Activated CD8-positive, alpha-beta memory T cell treated with anti-CD3 and anti-CD28 coated beads for 48 hours (primary cell): ENCODE measurements at places on chromosomes 12 and 14.

GRCh38 chr14:101183376-101184103, 280.0 kb upstream of the RTL1 start:
- DNase-seq: no peak

- DNase-seq: no peak
Measured at GRCh38 chr14:93299866-93300265, 33.0 kb downstream of the BTBD7 start.

DNA sequence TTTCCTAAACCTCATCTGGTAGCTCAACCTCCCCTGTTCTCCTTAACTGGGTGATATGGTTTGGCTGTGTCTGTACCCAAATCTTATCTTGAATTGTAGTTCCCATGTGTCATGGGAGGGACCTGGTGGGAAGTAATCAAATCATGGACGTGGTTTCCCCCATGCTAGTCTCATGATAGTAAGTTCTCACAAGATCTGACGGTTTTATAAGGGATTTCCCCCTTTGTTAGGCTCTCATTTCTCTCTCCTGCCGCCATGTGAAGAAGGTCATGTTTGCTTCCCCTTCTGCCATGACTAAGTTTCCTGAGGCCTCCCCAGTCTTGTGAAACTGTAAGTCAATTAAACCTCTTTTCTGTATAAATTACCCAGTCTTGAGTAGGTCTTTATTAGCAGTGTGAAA, 19.5 kb downstream of the COX16 start:
- DNase-seq: no peak

- no peak for DNase-seq
Measured at GRCh38 chr12:69437073-69437472, 33.1 kb upstream of the FRS2 start.

DNA sequence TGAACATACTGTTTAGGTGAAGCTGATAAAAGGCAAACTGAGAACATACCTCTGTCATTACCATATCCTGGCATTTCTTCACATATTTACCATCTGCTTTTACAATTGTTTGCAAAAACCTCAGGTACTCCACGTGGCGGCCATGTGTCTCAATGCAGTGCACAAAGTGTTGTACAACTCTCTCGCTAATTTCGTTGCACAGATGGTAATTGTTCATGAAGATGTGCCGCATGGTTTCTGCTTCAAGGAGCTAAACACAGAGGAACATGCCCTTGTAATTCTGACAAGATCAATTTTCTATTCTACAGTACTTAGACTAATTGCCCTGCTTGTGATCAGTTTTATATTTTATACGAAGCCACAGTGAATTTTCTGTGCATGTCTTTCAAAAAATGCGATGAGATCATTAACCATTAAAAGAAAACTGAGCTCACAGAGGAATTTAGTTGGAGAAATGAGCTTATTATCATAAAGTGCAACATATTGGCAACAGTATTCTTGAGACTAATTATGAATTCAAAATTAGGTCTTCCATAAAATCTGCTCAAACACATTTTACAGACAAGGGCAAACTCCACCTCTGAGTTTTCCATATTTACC, 233.8 kb downstream of the ITPR2 start:
- no peak for DNase-seq

- no peak for DNase-seq
Measured at GRCh38 chr12:87931812-87932211, 97.4 kb downstream of the C12orf50 start.

- no peak for DNase-seq
Measured at GRCh38 chr14:71714225-71714624, 218.0 kb upstream of the RGS6 start.

DNA sequence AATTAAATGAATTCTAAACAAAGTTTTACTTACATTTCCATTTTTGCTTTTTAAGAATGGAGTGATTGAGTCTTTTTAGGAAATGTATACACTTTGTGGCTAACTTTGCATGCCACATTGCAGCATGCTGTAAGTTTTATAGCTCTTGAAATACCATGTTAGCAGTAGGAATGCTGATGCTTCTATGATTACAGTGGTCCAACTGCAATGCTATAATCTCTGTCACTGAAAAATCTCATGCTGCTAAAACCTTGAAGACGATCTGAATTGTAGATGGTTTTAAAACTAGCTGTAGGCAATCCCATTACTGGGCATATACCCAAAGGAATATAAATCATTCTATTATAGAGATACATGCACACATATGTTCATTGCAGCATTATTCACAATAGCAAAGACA, 127.6 kb downstream of the WIF1 start:
- no peak for DNase-seq

- DNase-seq: no peak
Measured at GRCh38 chr14:59422069-59422881, 42.9 kb downstream of the GPR135 start.

DNA sequence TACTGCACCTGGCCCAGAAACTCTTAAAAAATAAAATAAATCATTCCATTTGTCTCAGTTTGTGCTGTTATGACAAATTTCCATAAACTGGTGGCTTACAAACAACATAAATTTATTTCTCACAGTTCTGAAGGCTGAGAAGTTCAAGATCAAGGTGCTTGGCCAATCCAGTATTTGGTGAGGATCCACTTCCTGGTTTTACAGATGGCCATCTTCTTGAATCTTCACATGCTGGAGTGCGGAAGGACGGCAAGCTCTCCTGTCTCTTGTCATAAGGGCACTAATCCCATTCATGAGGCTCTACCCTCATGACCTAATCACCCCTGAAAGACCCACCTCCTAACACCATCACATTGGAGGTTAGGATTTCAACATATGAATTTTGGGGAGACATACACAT, 29.9 kb upstream of the MYBPC1 start:
- no peak for DNase-seq

- no peak for DNase-seq
Measured at GRCh38 chr12:123070267-123071081, 80.4 kb downstream of the PITPNM2 start.

DNA sequence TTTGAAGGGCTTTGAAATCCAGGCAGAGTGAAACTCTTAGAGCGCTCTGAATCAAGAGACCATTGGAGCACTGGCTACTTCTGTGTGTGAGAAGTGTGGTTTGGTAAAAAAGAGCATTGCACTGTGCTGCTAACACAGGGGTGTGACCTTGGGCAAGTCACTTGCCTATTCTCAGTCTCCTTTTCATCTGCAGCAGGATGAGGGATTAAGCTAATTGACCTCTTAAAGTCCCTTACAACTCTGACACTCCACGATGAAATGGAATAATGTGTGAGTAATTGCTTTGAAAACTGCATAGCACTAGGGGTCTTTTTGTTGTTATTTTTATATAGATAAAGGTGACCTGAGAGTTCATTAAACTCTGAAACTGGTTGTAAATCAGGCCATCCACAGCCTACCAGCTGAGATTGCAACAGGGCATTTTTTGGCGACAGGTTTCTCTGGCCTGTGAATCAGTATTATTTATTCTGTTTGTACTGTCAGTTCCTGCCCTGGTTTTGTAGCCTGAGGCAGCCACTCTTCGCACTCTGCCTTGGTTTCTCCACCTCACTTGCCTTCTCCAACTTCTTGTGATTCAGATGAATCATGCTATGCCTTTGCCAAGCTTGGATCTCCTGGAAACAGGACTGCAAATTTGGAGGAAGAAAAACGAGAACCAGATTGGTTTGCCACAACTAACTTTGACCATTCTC, 159.9 kb upstream of the PARP11 start:
- no peak for DNase-seq

DNA sequence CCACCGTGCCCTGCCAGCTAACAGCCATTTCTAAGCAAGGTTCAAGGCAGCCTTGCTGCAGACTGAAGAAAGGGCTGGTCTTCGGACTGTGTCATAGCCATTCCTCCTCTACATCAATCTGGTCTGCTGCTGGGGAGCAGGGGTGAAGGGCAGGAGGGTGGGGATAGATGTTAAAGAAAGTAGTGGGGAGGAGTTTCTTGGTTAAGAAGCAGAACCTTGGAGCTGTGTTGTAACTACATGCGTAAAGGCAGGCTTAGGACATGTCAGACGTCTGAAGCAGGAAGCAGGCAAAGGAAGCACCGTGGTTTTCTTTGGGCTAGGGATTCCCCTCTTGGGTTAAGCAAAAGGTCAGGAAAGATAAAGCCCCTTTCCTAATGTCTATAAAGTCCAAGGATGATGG, 18.1 kb upstream of the NEK9 start:
- DNase-seq: no peak

- no peak for DNase-seq
Measured at GRCh38 chr14:67582061-67582460, 18.0 kb downstream of the PIGH start.

- no peak for DNase-seq
Measured at GRCh38 chr12:46560874-46561273, 188.3 kb upstream of the SLC38A2 start.

DNA sequence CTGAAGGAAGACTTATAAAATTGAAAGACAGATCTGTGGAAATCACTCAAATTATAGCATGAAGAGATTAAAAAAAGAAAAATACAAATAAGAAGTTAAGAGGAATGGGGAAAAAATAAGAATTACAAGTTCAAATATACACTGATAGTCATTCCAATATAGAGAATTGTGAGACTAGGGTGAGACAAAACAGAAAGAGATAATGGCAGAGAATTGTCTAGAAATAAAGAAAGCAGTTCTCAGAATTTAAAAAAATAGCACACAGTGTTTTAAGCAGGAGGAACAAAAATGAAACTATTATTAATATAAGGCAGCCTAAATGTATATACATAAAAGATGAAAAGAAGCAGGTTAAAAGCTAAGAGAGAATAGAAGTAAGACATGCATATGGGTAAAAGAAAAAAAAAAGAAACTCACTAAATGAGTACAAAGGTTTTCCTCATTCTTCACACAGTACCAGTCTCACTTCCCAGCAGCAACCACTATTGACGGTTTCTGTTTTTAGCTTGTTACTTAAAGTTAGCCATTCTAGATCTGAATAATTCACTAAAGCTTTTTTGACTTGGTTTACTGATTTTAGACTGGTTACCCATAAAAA, 31.1 kb downstream of the SLC38A4 start:
- DNase-seq: no peak

DNA sequence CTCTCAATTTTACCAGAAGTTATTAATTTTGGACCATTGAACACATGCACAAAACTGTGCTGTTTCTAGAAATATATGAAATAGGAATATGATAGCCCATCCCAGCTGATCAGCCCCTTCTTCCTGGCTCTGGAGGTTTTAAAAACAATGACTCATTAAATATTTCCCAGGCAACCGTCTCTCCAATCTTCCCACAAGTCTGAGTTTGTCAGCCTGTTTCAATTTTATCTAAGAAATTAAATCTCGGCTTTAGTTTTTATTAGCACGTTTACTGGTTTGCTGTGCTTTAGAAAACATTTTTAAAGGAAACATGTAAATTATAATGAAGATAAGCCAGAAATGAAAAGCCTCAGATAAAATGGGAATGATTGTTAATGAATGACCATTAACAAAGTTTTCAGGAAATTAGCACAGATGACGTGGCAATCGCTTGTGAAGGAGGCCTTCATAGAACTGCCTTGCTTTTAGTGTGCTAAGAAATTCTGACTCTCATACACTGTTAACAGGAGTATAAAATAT, 89.3 kb upstream of the RAP1B start:
- DNase-seq: no peak

DNA sequence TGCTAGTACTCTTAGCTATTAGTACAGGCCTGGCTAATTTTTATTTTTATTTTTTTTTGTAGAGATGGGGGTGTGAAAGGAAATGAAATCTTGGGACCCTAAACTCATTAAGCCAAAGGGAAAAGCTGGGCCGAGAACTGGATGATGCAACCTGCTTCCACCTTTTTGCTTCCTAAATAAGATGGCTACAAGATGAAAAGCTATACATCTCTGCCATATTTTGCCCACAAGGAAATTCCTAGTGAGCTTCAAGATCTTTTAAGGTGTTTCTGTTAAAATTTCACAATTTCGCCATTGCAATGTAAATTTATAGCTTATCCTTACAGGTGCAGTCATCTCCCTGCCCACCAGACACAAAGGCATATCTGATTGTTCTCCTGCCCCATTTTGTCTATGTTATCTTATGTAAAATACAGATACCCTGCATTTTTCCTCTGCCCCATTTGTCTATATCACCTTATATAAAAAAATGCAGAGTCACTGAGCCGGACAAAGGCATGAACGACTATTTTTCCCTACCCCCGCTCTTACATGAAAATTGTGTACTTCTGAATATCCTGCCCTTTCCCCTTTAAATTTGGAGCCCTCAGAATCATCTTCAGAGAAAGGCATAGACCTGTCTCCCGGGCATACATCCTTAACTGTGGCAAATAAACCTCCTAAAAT, 112.0 kb upstream of the SLC38A2 start:
- no peak for DNase-seq

- no peak for DNase-seq
Measured at GRCh38 chr12:121397521-121397920, 2.4 kb upstream of the RNF34 start.

DNA sequence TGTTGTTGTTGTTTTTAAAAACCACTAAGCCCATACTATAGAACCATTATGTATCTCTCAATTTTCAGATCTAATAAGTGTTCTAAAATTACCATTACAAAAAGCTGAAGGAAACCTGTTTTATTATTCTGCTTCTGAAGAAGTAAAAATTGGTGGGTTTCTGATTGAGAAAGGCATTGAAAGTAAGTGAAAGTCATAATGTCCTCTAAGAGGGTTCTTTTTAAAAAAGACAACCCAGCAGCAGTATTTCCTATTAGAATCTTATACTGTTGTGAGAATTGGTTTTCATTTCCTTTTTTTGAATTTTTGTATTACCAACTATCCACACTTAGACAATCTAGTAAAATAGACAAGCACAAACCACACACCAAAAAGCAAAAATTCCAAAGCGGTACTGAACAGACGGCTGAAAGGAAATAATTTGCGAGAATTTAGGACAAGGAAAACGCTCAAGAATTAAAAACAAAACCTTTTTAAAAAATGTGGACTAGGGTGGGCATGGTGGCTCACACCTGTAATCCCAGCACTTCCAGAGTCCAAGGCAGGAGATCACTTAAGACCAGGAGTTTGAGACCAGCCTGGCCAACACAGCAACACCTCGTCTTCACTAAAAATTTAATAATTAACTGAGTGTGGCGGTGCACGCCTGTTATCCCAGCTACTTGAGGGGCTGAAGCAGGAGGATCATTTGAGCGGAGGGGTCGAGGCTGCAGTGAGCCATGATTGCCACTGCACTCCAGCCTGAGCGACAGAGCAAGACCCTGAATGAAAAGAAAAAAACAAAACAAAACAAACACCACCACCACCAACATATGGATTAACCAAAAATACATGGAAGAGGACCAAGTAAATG, 66.7 kb upstream of the AP4S1 start:
- no peak for DNase-seq
